Hematopoietic multipotent progenitor cell treated with erythropoietin and hydrocortisone succinate and interleukin-3 and kit ligand, for 15 days (in vitro differentiated cells): ENCODE measurements at places on chromosomes 3 and 15.

- no peak for DNase-seq
Observed at GRCh38 chr15:78507831-78508160, 419 bp downstream of the HYKK start.

GRCh38 chr15:69647142-69647513, 194.5 kb downstream of the RPLP1 start:
- no peak for DNase-seq

DNA sequence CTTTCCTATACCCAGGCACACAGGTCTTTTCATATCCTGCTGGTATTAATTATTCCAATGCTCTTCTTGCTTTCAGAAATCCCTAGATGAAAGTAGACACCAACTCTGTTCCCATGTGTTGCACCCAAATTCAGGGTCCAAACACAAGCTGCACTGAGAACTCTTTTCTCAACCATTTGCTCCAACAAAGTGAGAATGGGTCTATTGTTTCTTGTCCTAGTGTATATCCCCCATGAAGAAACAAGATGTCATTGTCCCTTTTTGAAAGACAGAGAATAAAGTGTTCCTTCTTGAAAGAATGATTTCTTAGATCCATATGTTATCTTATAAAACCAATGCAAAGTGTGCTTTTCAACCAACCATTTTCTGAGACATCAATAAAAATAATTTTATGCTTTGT, 353.7 kb downstream of the CNTN6 start:
- no peak for DNase-seq

GRCh38 chr3:64917914-64918453, 230.2 kb upstream of the ADAMTS9 start:
- no peak for DNase-seq

GRCh38 chr3:188949996-188950395, 221.8 kb upstream of the TPRG1 start:
- no peak for DNase-seq

- DNase-seq = no peak
Observed at GRCh38 chr15:53404930-53405493, 354.5 kb downstream of the WDR72 start.

DNA sequence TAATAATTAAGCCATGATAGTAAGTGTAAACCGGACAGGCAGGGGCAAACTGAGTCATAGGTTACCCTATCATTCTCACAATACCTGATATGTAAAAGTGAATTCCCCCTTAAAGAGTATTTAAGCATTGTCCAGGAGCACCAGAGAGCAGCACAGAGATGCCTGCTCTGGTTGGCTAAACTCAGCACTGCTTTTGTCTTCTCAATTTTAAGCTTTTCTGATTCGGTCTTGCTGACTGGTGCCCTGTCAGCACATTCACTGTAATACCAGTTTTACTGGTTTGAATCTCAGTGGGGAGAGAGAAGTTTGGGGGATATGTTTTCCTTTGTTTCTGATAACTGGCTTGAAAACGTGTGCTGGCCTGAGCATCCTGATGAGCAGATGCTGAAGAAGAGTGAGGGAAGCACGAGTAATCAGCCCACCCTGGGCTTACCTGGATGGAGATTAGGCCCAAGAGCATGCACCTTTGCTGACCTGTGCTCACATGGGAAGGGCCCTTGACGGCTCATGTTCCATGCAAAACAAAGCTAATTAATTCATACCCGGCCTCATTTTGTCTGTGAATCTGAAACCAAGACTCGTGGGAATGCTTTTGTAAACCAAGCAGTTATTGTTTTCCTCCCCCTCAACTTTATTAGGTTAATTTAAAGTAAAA, 208.5 kb upstream of the MRPL3 start:
- no peak for DNase-seq

DNA sequence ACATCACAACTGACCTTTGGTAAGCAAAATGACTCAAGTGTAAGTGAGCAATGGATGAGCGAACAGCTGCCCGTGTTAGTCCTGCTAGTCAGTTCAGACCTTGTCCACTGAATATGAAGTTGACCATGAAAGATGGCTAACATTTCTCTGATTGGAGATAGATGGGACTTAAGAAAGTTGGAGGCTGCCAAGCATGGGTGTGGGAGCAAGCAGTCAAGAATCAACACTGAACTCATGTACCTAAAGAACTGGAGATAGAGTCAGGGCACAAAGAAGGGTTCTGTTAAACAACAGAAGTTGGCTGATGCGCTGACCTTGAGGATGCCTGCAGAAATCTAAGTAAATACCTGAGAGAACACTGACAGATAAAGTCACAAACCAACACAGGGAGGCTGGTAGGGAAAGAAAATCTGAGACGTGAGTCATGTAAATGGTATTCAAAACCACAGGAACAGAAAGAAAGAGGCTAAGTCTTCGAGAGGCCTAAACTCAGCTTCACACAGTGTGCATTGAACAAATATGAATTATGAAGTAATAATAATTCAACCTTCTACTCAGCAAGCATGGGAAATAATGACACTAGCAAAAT, 30.7 kb upstream of the ANPEP start:
- no peak for DNase-seq

DNA sequence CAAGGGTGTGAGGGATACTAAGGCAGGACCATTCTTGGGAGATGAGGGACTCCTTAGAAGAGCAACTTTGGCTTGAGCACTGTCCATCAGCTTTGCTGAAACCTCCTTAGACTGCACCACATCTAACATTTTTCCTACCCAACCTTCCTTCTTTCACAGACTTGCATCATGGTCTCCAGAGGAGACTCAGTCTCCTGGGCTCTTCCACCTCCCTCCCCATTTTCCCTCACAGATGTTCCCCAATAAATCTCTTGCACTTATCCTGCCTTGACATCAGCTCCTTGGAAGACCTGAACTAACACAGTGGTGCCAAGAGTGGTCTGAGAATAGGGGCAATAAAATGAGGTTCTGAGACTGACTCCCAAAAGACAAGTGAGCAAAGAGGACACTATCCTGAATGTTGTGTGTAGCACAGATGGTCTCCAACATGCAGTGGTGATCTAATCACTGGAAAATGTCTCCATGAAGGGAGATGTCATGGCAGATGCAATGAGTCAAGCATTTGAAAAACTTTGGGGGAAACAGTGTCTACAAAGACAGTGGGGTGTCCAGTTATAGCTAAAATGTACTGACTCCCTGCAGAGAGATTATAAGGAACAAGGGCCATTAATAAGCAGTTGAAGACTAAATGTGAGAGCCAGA, 26.0 kb upstream of the BOC start:
- DNase-seq = no peak

GRCh38 chr3:150925751-150926201, 20.5 kb upstream of the MINDY4B start:
- DNase-seq = peak; percentile 23

- DNase-seq = no peak
Observed at GRCh38 chr3:108060331-108060730, 30.5 kb downstream of the CD47 start.

DNA sequence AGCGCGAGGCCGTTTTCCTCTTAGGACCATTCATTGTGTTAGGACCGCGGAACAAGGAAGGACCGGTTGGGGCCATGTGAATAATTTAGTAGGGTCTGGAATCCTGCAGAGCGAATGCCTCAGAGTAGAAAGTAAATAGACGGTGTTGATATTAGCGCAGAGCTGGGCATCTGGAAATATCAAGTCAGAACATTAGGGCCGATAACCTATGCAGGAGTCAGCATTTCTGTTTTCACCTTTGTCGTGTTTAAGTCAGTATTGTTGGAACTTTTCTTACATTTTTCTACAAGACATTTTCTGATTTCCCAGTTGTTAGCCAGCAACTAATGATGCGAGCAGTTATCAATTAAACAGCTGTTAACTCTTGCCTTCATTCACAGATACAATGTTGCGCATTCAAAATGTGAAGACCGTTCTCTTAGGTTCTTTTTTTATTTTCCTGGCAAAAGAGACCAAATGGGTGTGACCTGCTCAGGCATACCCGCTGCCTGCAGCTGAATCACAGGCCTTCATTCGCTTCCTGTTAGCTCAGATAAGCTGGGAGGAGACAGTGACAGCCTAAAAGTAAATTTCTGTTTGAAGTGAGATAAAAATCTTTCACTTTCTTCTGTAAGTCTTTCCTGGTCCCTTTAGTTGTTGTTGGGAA, 966 bp upstream of the PKM start:
- peak; percentile 53 for DNase-seq

GRCh38 chr15:53498996-53499395, 260.5 kb downstream of the WDR72 start:
- no peak for DNase-seq

- DNase-seq = no peak
Observed at GRCh38 chr3:171306631-171307030, 153.6 kb downstream of the TNIK start.

GRCh38 chr3:58353722-58354553, 21.2 kb downstream of the PXK start:
- DNase-seq = no peak

- DNase-seq = no peak
Observed at GRCh38 chr3:185813205-185813604, 11.6 kb downstream of the IGF2BP2 start.

- DNase-seq = peak; percentile 12
Observed at GRCh38 chr3:143775459-143775858, 72.8 kb downstream of the SLC9A9 start.

GRCh38 chr3:189789432-189789831, 158.2 kb downstream of the TP63 start:
- no peak for DNase-seq

- DNase-seq = no peak
Observed at GRCh38 chr3:42096796-42097565, 5.8 kb downstream of the TRAK1 start.
